ENCODE measurements at places on chromosomes 6 and 20.

GRCh38 chr6:31356216-31356945, 598 bp downstream of the HLA-B start:
- DNase-seq: no peak

DNA sequence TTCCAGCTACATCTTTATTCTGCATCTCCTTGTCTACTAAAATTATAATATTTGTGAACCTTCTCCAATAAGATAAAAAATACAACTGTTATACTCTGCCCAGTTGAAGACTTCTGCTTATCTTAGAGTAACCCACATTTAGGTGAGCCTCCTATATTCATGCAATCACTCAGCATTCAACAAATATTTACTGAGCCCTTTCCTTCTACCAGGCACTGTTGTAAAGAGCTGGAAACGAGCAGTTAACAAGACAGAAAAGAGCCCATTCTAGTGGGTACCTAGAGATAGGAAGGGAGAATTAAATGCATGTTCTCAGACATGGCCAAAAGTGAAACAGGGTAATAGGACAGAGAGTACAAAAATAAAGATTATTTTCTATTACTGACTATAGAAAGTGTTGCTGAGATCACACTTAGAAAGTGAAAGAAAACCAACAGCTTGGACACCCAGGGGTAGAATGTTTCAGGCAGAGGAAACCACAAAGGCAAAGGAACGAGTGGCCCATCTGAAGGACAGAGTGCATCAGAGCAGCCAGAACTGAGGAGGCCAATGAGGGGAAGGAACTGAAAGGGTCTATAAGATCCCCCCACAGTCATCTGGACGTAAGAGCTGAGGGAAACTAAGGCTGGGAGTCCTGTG, 50.8 kb upstream of the SMLR1 start:
- no peak for DNase-seq

GRCh38 chr6:29564875-29565274, 5.3 kb upstream of the UBD start:
- no peak for DNase-seq

GRCh38 chr6:107458672-107459282, 587 bp downstream of the PDSS2 start:
- no peak for DNase-seq

- no peak for DNase-seq
Measured at GRCh38 chr20:25586877-25587276, 1.5 kb upstream of the NINL start.

DNA sequence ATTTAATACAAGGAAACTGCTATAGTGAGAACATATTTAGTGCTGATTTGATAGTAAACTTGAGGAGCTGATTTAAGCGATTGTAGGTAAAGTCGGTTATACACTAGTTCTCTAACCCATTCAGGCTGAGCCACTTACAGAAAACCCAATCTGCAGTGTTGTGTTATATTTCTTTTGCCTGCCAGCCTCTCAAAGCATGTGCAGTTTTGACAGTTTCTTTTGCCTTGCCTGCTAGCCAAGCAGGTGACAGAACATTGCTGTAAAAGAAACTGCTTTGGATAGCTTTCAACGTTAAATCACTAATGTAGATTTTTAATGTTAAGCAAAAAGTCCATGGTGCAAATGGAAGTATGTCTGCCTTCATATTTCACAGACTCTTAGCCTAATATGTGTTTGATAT, 982.9 kb downstream of the EYS start:
- no peak for DNase-seq

- DNase-seq: no peak
Measured at GRCh38 chr20:11219192-11219591, 545.4 kb upstream of the JAG1 start.

GRCh38 chr20:32547753-32548034, 37.4 kb downstream of the NOL4L start:
- no peak for DNase-seq

GRCh38 chr6:133630651-133631050, 258.3 kb upstream of the TCF21 start:
- DNase-seq: no peak

- DNase-seq: no peak
Measured at GRCh38 chr6:155604991-155605390, 149.4 kb upstream of the NOX3 start.

DNA sequence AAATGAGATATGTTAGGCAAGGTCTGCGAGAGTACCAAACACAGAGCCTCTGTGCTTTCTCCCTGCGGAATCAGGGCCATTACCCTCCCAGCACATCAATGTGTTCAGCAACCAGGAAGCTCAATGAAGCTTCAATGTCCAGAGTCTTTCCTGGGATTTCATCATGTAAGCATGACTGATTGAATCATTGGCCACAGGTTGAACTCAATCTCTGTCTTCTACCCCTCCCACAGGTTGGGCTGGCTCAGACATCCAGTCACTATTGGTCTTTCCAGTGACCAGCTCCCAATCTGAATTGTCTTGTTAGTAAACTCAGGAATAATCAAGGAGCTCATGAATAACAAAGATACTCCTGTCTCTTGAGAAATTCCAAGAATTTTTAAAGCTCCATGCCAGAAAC, 2.7 kb upstream of the DTD1 start:
- no peak for DNase-seq

- no peak for DNase-seq
Measured at GRCh38 chr6:30260036-30260504, 46.9 kb upstream of the TRIM26 start.

- DNase-seq: no peak
Measured at GRCh38 chr20:53402233-53403005, 191.2 kb downstream of the ZNF217 start.

DNA sequence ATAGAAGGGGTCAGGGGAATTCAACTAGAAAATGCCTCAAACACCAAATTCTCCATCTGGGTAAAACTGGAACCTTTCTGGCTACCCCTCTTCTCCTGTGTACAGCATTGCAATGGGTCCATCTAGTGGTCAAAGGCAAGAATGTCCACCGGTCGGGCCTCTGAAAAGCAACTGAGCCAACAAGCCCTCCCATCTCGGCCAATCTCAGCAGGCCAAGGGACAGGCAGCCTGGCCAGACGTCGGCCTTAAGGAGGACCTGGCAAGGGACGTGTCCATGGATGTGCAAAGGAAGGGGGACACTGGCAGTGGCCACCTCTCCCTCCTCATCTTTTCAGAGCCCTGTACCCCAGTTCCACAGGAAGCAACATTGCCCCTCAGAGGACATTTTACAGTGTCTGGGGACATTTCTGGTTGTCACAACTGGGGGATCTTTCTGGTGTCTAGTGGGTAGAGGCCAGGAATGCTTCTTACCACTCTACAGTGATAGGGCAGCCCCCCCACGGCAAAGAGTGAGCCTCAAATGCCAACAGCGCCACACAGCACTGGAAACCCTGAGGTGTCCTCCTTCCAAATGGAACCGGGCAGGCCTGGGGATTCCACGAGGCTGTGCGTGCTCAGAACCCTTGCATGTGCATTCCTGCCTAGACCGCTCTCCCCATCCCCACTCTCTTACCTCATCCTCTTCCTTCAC, 99.8 kb upstream of the FOXA2 start:
- DNase-seq: no peak

DNA sequence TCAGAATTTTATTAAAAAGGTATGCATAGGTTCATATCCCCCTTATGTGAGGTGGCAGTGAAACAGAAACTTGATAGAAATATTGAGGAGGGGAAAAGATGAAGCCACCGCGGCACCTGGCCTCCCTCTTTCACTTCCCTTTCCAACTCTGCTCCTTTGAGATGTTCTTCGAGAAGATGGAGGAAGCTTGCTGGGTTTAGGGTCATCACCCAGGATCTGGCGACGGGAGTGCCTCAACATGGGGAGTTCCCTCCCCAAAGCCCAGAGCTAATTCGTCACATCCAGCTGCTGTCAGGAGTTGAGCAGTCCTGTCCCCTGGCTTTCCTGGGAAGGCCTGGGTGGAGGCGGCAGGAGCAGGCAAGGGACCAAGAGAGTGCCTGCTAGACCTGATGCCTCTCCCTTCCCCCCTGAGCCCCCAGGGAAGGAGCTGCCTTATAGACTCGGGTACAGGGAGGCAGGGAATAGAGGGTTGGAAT, 29.1 kb downstream of the RREB1 start:
- no peak for DNase-seq

DNA sequence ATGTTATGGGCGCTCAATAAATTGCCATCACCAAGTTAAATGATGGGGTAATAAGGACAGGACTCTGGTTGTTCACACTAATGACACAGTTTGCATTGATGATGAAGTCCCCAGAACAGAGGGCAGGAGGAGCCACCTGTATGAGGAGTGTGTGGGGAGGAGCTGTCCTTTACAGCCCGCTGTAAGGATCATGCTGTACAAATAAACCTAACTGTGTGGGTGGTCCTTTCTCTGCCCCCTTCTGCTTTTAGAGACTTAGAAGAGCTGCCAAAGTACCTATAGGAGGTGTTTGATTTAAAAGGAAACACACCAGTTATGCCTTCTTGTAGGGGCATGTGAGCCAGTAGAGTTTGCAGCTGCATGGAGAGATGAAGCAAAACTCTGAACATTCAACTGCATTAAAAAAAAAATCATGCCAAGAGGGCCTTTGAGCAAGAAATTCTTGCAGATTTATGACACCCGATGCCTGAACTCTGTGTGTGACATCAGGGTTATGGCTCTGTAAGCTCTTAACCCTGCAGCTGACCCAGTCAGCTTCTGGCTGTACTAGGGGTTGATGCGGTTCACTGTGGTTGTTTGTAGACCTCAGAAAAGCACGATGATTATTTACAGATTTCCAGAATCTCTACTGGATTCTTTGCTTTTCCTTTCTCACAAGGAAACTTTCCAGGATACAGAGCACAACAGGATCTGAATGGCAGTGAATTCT, 67.4 kb downstream of the UST start:
- no peak for DNase-seq

- no peak for DNase-seq
Measured at GRCh38 chr6:69584536-69584912, 212.3 kb downstream of the LMBRD1 start.

- no peak for DNase-seq
Measured at GRCh38 chr6:37324131-37325033, 29.4 kb upstream of the RNF8 start.

DNA sequence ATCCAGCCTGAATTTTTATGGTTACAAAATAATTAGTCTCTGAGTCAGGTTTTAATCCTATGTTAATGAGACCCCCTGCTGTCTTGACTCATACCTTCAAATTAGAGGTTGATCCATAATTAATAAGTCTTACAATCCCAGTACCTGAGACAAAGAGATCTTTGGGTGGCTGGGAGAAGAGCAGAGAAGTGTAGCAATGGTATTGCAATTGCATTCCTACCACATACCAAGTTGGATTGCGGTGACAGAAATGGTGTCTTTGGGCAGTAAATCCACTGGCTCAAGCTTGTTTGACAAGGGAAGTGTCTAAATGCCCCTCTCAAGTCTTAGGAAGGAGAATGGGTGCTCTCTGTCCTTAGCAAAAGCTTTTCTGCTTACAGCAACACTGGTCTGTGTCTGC, 150.4 kb downstream of the BTBD3 start:
- DNase-seq: no peak

DNA sequence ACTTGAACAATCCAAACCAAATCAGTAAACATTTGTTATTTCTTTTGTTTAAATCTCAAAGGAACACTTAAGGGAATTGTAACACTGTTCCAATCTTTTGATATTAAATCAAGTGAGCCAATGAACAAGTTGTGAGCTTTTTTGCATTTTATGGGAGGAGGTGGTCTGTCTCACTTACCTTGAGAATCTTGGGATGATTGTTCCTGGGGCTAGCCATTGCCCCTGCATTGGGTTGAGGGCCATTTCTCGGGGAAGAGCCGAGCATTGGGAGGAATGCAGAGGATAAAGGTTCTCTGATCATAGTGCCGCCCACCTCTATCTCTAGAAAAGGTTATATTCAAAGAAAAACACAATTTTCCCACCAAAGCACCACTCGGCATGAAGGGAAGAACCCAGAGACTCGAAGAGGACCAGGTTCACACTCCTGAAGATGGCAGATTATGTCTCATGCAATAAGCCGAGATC, 13.8 kb upstream of the TFB1M start:
- no peak for DNase-seq

- no peak for DNase-seq
Measured at GRCh38 chr20:32142088-32142487, 32.6 kb downstream of the TM9SF4 start.

GRCh38 chr6:127404594-127405178, 54.5 kb downstream of the KIAA0408 start:
- DNase-seq: no peak

Data from NCI-H524 treated with DMSO at 0.1 percent for 48 hours (cell line).